GM03348 (cell line): ENCODE measurements at places on chromosomes 2 and 18.

DNA sequence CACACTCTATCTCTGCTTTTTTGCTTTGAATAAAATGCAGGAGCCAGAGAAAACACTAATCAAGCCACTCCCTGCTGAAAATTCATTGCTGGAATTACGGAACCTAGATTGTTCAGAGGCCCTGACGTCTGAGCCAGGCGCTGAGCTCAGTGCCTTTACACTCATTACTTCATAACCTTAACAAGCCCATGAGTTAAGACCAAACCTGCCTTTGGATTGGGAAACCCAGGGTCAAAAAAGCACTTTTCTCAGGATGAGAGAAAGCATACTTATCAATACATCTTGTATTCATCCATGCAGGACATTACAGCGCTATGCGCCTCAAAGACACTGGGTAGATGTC lies 762 bp downstream of the INO80C start:
- DNase-seq, result peak; percentile 29

- no peak for DNase-seq
Measured at GRCh38 chr2:172986040-172986439, 89.6 kb upstream of the MAP3K20 start.

DNA sequence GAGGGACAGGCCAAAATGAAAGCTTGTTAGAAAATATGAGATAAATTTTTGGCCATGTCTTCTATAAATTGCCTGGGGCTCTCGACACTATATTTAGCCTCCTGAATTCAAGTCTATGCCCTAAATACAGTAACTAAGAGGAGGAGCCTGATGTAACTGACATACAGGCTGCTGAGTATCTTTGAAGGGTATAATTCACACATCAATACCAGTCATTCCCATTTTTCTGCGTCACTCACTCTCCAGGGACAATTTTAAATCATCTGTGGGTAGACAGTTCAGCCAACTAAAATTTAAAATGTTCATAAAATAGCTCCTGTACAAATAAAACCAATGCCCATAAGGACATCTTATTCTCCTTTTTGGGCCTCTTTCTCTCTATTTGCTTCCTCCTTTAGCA lies 105.9 kb downstream of the AP1S3 start:
- DNase-seq, result no peak

- DNase-seq, result no peak
Measured at GRCh38 chr2:215361211-215361875, 49.5 kb downstream of the ATIC start.

DNA sequence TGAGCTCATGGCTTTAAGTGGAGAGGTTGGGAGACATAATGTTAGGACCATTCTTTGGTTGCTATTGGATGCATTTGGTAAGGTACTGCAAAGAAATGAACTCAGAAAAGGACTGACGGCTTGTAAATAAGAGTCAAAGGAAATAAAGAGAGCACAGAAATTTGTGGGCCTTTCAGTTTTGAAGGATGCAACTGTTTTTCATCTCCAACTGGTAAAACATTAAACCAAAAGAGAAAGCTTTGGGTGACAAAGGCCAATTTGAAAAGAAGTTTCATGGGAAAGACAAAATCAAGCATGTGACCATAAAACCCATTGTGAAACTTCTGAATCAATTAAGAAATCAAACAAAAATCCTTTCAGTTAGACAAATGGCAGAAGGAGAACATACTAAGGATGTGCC lies 77.8 kb upstream of the SPOPL start:
- DNase-seq, result no peak

DNA sequence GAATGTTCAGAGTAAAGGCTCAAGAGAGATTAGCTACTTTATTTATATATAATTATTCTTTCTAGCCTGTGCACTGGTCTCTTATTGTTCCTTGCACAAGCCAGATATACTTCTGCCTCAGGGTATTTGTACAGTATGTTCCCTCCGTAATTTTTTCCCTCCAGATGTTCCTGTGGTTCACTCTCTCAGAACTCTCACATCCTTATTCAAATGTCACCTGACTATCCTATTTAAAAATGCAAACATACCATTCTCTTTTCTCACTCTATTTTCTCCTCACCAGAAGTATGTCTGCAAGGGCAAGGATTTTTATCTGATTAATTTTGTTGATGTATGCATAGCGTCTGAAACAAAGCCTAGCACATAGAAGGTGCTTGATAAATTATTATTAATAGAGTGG lies 64.0 kb upstream of the CERS6 start:
- DNase-seq, result no peak

DNA sequence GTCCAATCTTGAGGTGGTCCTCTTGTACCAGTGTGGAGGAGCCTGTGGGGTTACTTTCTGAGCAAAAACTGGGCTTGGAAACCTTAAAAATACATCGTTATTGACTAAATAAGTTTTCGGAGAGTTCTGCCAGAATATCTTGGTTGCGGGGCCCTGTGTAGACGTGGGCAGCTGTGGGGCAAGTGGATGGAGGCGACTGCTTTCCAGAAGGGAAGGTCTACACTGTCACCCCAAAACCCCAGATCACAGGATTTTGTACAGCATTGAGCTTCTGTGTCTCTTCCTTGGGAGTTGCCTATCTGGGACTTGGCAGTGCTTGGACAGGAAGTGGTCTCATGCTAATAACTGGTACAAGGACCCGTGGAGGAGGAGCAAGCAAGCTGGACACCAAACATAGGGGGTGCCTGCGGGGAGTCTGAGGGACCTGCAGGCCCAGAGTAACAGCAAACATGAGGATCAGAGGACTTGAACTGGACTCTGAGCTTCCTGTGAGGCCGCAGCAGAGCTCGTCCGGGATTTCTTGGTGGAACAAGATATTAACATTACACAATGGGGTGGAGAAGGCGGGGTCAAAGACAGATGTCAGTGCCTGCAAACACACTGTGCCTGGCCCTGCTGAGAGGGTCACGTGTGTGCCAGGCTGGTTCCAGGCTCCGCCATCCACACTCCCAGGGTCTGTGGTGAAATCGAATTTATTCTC lies 48.0 kb upstream of the CTLA4 start:
- DNase-seq, result no peak

DNA sequence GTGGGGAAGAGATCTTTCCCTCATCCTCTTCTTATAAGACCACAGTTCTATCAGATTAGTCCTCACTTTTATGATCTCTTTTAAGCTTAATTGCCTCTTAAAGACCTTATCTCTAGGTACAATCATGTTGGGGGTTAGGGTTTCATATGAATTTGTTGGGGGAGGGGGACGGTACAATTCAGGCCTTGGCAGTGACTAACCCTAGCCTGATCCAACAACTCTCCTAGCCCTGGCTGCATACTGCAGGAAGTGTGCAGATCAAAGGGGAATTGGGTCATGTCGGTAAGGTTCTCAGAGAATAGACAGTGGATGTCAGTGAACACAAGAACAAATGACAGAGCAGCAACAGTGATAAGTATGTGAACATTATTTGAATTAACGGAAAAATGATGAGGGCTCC lies 16.4 kb downstream of the CAPN13 start:
- no peak for DNase-seq

DNA sequence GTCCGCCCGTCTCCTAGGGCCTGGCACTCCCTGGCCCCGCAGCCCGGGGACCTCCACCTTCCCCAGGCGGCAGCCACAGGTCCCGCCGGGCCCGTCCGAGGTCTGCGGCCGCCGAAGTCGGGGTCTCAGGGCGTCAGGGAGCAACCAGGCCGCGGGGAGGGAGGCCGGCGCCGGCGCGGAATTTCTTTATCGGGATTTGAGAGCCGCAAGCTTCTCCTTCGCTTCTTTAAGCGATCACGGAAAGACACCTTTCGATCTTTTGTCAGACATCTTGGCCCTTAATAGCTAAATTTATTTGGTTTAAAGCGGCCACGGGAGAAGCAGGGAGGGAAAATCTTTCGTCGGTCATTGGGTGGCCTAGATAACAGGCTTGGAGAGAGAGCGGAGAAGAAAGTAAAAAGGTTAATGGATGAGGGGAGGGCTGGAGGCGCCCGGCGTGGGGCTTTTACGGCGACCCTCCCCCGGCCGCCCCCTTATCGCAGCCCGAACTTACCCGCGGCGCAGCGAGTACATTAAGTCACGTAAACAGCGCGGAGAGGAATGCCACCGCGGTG lies 4.3 kb upstream of the GATA6 start:
- no peak for DNase-seq

- DNase-seq, result peak; percentile 66
Measured at GRCh38 chr2:33521791-33522281, 45.4 kb downstream of the RASGRP3 start.

GRCh38 chr2:227095346-227095745 lies 68.7 kb downstream of the COL4A4 start:
- no peak for DNase-seq

DNA sequence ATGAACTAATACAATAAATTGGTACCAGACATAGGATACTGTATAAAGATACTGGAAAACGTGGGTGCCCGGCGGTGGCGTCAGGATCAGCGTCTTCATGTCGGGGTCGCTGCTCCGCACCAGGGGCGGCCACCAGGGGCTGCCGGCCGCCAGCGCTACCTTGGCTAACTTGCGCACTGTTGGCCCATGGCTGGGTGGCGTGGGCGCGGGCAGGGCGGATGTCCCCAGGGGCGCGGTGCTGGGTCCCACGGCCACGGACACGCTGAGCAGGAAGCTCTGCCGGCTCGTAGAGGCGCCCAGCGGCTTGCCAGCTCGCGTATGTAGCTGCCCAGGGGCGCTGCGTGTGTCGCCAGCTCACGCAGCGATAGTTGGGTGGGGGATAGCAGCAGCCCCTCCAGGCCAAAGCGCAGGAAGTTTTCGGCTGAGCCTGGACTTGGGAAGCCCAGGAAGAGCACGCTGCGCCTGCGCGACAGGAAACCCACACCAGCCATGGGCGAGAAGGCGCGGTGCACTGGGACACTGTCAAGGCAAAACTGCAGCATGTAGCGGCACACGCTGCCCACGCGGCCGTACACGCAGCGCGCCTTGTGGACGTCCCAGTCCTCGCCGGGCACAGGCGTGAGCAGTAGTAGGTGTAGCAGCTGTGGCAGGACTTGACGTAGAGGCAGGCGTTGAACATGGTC lies 299.9 kb downstream of the CCDC74A start:
- DNase-seq, result no peak

DNA sequence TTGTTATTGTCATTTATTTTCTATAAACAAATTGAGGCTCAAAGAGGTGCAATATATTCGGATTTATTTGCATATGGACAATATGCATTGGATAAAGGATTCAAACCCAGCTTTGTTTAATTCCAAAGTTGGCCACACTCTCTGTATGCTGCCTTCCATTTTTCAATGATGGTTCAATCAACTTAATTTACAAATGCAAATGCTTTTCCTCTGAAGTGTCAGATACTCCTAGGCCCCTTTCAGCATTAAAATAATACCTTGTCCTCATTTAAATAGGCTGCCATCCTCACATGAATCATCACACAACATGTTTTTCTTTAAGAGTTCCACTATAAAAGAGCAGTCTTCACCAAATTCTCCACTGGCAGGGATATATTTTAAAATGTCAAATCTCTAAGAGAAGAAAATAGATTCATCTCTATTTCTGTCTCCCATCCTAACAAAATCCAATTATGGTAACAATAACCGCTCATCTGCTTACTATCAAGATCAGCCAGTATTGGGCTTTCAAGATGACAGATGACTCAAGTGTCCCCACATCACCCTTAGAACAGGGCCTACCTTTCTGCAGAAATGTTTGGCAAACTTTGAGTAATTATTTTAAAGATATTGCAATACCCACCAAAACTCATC lies 114.8 kb downstream of the SCG2 start:
- DNase-seq, result no peak

- DNase-seq, result no peak
Measured at GRCh38 chr2:162646794-162647193, 191.8 kb downstream of the KCNH7 start.

GRCh38 chr2:233436191-233436581 lies 81.9 kb downstream of the DGKD start:
- no peak for DNase-seq

DNA sequence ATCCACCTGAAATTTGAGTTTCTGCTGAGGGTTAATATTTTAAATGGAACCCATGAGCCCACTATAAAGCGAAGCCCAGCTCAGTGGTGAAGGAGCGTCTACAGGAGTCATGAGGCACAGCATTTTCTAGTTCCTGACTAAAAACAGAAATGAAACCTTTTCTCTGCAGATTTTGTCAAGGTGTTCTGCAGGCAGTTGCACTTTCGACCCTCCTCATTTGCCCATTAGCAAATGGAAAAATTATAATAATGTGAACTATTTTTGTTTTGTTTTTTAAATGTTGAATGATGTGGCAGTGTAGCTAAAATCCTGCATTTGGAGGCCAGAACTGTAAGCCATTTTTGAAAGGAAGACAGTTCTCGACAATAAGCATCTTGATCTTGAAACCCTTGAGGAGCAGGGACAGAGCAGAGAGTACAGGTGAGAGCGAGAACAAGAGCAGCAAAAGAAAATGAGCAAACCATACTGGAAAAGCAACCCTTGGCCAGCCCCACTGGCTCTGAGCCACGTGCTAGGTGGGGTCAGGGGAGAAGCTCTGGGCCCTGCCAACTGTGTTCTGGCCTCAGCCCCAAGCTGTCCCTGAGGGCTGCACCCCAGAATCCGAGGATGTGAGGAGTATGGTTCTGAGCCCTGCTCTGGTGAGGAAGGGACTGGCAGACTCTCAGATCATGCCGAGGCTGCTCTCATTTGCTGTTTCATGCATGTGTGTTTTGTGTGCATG lies 26.4 kb upstream of the COPS8 start:
- no peak for DNase-seq

DNA sequence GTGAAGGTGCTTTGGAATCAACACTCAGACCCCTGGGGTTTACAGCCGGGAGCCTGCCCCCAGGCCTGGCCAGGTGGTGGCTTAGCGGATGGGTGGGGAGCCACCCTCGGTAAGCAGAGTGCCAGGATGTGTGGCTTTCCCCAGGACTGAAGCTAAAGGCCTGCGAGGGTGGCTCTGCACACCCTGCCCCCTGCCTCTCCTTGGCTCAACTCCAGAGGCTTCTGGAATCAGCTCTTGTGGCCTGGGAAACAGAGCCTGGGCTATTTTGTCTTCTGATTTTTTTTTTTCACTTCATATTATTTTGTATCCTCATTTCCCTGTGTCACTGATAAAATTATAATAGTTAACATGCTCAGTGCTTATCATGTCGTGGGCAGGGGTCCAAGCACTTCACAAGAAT lies 79.8 kb downstream of the RHOB start:
- no peak for DNase-seq

- no peak for DNase-seq
Measured at GRCh38 chr2:100978582-100979191, 23.4 kb upstream of the RPL31 start.

DNA sequence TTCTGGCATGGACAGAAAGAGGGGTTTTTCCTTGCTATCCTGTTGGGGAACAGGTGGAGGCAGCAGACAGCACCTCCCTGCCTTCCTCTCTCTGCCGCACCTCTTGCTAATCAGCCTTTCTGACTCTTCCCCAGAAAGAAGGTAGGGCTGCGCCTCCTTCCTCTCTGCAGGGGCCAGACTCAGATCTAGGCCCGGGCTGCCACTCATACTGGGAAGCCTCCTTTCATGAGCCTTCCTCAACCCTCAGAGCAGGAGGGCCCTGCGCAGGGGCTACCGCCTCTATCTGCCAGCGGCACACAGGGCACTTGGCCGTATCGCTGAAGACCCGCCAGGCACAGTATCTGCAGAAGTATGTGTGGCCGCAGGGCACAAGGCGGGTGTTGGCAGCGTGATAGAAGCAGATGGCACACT lies 7.1 kb downstream of the NEURL3 start:
- DNase-seq, result no peak
